ENCODE measurements at places on chromosomes 12 and 14. TPM values are rescaled to one million over a fixed set of nuclear protein-coding genes. Genes with fewer than 3 reads are reported as not detected.

Gene RTL1
- total RNA-seq: not detected

Gene VWF
- total RNA-seq: 1.8 TPM

Gene TBX5
- not detected for total RNA-seq

Gene GLIPR1L2
- 0.79 TPM for total RNA-seq
